ENCODE measurements at places on chromosomes 16 and 17.
A peak's percentile ranks its signal among the peaks of the same experiment; 100 is the strongest.

DNA sequence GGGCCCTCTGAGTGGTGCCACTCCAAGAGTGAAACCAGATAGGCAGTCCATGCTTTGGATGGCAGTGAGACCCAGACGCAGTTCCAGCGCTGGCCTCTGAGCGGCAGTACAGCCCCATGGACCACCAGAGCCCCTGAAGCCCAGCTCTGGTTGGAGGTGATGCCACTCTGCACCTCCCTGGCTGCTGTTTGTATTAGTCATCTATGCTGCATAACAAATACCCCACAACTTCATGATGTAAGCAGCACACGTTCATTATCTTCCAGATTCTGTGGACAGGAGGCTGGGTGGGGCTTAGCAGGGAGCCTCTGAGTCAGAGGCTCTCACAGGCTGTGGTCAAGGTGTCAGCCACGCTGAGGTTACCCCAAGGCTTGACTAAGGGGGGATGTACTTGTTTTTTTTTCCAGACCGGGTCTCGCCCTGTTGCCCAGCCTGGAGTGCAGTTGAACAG lies 5.1 kb upstream of the NME4 start:
- DNase-seq: no peak

GRCh38 chr17:2814481-2815341 lies 18.5 kb downstream of the RAP1GAP2 start:
- no peak for DNase-seq

DNA sequence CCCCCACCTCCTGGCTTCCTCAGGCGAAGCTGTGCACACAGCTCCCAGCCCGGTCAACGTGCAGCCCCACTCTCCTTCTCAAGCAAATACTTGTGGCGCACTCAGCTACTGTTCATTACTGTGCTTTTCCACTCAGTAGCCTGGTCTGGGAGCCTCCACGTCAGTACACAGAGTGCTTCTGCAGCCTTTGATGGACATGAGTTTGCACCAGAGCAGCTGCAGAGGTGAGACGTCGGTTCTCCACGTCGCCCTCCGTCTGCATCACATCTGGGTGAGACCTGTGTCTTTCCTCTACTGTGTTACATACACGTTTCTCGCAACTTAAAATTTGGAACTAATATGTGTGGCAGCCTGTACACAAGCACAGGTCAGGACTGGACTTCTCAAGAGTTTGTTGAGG lies 334.3 kb downstream of the C16orf95 start:
- no peak for DNase-seq

DNA sequence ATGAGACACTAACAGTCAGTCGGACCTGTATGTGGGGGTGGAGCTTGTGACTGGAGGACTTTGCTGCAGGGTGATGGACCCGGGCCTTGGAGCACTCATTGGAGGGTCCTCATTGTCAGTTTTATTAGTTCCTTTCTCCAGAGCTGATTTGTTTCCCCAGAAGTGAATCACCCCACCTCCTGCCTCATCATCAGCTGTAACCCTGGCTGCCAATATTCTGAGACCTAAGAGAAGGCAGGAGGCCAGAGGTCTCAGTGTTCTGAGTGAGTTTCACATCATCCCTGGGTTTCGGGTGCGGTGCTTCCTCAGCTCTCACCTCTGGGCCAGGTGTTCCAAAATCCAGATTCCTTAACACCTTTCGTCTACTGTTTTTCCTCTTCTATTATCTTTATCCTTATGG lies 49.9 kb upstream of the KIFC3 start:
- no peak for DNase-seq

GRCh38 chr17:80807882-80808281 lies 183.8 kb upstream of the CHMP6 start:
- no peak for DNase-seq

DNA sequence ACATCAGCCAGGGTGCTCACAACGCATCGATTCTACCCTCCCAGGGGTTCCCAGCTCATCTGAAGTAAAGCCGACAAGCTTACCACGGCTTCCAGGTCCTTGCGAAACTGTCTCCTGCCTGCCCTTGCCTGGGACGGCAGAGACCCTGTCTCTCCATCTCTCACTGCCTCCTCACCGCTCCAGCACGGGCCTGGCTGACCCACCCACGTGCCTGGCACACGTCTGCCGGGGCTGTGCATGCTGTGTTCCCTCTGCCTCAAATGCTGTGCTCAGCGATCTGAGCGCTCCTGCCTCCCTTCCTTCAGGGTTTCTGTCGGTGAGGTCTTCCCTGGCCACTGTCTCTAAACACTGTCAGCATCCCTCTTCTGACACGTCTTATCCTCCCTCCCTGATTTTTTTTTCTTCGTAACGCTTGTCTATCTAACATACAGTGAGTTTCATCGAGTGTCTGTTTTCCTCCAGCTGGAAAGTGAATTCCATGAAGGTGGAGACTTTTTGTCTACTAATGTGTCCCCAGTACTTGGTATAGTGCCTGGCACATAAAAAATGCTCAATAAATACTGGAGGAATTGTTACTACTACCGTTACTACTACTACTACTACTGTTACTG lies 208.4 kb downstream of the IRF8 start:
- no peak for DNase-seq

DNA sequence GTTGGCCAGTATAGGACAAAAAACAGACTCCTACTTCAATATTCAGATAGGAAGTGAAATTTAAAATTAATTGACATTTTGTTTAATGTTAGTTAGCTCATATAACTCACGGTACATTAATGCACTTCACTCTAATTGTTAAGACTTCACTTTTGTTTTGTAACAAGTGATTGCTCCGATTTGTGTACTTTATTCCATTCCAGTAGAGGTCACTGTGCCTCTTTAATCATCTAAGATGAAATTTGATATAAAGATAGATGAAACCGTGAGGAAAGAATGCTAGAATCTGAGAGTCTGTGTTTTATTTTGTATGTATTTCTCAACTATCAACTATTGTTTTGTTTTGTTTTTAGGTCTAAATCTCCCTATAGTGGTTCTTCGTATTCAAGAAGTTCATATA lies 29.0 kb downstream of the RBBP6 start:
- DNase-seq: no peak

DNA sequence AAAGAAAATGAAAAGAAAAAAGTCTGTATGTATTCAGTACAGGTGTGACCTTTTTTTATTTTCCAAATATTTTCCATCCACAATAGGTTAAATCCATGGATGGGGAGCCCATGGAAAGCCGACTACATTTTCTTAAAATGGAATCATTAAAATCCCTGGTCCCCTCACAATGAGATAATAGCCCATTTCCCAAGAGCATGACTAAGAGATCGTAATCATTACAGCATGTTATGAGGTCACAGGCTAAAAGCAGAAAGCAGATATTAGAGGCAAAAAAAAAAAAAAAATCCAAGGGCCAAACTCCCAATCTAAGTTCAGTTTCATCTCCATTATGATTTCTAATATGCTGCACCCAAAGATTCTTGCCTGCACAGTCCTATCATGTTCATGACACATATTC lies 44.7 kb downstream of the CYTH1 start:
- no peak for DNase-seq

- peak; percentile 62 for DNase-seq
Observed at GRCh38 chr17:64081802-64082799, 47.8 kb downstream of the ERN1 start.

GRCh38 chr16:970386-970765 lies 408 bp downstream of the LMF1 start:
- DNase-seq: no peak

GRCh38 chr17:57833179-57833939 lies 16.5 kb downstream of the MRPS23 start:
- DNase-seq: peak; percentile 36

DNA sequence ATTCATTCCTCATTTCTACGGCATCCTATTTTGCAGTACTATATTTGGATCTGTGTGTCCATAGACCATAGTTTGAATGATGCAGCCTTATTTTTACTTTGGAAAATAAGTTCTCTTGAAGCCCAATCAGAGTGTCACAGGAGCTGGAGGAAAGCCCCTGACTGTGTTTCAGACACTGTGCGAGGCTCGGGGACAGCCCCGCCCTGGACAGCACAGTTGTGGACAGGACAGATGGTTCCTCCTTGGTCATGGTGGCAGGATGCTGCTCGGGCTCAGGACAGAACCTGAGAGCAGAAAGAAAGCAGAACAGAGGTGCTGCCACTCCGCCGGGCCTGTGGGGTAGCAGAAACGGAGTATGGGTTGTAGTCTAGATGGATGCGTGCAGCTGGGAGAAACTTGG lies 22.9 kb downstream of the BANP start:
- no peak for DNase-seq

DNA sequence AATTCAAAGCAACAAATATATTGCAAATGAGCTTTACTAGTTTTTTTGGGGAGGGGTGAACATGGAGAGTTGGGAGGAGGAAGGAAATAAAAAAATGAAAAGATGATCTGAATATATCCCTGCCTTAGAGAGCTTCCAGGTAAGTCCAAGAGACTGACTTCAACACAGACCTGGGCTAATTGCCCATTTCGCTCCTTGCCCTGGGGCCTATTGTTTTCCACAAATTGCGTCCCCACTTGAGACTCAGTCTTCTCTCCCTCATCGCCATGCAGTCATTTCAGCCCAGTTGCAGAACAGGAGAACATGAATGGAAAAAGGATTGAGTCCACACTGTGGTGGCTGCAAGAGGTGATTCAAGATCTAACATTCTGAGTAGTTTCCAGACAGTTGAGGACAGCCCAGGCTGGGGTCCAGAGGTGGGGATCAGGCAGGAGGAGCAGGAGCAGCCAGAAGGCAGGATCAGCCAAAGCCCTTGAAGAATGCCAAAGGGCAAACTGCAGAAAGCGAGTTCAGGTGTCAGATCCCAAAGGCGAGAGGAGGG lies 21.6 kb upstream of the TOB1 start:
- no peak for DNase-seq

DNA sequence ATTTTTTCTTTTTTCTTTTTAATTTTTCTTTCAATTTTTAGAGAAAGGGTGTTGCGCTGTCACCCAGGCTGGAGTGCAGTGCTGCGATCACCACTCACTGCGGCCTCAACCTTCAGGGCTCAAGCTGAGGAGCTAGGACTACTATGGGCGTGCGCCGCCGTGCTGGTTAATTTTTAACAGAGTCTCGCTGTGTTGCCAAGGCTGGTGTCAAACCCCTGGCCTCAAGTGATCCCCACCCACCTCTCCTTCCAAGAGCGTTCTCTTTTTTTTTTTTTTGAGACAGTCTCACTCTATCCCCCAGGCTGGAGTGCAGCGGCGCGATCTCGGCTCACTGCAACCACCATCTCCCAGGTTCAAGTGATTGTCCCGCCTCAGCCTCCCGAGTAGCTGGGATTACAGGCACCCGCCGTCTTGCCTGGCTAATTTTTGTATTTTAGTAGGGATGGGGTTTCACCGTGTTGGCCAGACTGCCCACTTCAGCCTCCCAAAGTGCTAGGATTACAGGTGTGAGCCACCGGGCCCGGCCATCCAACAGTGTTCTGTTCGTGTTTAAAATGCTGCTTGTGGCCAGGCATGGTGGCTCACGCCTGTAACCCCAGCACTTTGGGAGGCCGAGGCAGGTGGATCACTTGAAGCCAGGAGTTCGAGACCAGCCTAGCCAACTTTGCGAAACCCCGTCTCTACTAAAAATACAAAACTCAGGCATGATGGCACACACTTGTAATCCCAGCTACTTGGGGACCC lies 14.5 kb upstream of the RPL13 start:
- DNase-seq: no peak

DNA sequence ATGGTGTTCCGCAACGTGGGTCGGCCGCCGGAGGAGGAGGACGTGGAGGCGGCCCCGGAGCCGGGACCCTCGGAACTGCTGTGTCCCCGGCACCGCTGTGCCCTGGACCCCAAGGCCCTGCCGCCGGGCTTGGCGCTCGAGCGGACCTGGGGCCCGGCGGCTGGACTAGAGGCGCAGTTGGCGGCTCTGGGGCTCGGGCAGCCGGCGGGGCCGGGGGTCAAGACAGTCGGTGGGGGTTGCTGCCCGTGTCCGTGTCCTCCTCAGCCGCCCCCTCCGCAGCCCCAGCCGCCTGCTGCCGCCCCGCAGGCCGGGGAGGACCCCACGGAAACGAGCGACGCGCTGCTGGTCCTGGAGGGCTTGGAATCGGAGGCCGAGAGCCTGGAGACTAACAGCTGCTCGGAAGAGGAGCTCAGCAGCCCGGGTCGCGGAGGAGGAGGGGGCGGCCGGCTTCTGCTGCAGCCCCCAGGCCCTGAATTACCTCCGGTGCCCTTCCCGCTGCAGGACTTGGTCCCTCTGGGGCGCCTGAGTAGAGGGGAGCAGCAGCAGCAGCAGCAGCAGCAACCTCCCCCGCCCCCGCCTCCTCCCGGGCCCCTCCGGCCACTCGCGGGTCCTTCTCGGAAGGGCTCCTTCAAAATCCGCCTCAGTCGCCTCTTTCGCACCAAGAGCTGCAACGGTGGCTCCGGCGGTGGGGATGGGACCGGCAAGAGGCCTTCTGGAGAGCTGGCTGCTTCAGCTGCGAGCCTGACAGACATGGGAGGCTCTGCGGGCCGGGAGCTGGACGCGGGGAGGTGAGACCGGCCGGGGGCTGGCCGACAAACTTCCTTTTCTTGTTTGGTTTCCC lies 821 bp downstream of the SOCS7 start:
- DNase-seq: no peak

- DNase-seq: no peak
Observed at GRCh38 chr17:48023400-48024148, 14.0 kb downstream of the COPZ2 start.

GRCh38 chr17:40103071-40103661 lies 2.8 kb upstream of the NR1D1 start:
- no peak for DNase-seq
